Lung (tissue), 17 donors: ENCODE measurements at places on chromosomes 5 and 9. TPM values are rescaled to one million over a fixed set of nuclear protein-coding genes. Genes with fewer than 3 reads are reported as not detected.

DNA sequence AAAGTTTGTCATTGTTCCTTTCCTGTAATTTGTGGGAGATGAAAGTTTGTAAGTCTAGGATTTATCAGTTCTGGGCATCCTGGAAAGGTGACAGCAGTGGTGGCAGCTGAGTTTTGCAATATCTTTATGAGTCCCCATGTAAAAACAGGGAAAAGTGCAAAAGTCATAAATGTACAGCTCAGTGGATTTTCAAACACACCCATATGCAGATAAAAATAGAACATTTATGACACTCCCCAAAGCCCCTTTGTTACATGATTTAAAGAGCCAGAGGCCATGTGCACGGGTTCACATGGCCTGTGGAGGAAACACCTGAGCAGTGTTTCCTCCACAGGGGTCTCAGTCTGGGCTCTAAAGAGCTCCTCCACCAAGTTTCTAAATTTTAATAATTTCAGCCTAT, 6.3 kb downstream of the TMEM38B start:
- DNase-seq, result no peak

DNA sequence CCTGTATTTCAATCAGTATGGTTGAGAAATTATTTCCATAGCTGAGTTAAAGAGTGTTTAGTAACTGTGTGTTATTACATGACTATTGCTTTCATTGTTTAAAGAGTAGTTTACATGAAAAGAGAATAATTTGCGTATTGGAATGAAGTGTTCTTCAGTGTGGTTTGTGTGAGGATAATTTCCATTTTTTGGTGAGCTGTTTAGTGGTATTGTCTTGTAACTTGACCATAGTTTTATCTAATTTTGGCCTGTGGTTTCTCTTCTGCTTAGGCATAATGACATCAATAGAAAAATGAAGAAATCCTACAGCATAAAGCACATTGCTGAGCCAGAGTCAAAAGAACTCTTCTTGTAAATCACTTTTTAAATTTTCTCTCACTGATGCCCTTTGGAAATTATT, 151.2 kb downstream of the SNCAIP start:
- no peak for DNase-seq

The CDKN2A gene
- 1.2 TPM for polyA plus RNA-seq

GRCh38 chr5:14235872-14236271, 92.7 kb downstream of the TRIO start:
- no peak for DNase-seq

DNA sequence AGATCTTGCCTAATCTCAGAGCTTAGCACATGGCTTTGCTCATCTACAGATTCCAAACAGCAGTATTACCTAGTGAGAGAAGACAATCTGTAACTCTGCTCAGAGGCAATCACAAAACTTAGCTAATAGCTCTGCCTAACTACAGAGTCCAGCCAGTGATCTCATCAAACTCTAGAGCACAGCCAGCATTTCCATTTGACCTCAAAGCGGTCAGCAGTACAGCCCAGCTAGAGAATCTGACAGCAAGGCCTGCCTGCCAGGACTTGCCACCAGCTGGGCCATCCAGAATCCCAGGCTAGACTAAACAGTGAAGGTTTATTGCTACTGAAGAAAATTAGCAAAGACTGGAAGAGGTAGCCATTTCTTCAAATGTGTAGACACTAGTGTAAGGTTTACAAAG, 217.9 kb upstream of the VLDLR start:
- no peak for DNase-seq

DNA sequence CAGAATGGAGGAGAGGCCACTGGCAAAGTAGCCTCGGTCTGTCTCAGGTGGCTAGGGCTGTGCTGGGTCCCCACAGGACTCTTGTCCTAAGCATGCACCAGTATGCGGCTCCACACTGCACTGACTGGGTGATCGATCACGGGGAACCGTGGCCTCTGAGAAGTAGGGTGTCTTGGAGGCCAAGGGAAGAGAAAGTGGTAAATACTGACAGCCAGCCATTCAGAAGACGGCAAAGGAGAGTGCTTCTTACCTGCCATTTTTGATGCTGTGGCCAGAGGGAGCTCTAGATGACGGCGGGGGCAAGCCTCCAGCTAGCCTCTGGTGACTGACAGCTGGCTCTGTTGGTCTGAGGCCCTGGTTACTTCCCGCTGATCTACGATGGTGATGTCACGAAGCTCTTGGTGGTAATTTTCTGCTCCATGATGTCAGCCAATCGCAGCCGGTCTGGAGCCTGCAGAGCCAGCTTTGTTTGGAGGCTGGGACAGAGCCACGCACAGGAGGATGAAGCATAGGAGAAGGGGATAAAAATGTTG, 40.4 kb upstream of the GADD45G start:
- DNase-seq, result no peak

GRCh38 chr5:127757576-127757975, 54.4 kb downstream of the CCDC192 start:
- peak; percentile 60 for DNase-seq

- DNase-seq, result no peak
Observed at GRCh38 chr9:135795391-135795790, 93.4 kb downstream of the KCNT1 start.

DNA sequence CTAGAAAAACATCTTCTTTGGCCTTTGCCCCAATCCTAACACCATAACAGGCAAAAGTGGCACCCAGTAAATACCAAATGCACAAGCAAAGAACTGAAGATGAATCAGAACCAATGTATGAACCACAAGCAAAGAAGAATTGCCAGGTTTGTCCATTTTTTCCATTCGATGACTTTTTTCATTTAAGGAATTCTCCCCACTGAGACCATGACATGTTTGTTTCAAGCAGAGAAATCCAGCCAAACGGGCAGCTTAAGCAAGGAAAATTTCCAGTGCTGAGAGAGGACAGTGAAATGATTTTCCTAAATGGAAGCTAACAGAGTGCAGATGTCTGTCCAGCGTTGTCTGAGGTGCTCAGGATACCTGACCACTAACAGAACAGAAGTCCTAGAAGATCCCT, 203.7 kb downstream of the ADAMTS12 start:
- no peak for DNase-seq

DNA sequence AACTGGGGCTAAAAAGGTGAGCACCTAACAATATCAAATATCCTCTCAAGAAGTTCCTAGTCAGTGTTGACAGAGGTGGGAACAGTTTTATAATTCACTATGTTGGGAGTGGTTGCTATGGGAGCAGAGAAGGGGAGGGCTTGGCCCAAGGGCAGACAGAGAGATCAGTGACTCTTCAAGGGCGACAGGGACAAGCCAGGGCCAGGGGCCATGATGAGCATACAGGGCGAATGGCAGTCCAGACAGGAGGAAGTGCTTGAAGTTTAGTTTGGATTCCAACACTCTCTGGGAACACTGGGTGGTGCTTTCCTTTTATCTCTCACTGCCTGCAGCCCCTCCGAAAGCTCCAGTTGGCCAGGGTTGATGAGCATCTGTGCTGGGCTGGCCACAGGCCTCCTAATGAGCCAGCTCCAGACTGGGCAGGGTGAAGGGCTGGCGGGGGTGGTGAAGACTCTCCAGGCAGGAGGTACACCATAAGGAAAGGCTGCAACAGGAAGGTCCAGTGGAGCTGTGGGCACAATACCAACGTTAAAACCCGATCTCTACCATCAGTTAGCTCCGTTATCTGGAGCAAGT, 111.3 kb downstream of the TMEM174 start:
- no peak for DNase-seq

DNA sequence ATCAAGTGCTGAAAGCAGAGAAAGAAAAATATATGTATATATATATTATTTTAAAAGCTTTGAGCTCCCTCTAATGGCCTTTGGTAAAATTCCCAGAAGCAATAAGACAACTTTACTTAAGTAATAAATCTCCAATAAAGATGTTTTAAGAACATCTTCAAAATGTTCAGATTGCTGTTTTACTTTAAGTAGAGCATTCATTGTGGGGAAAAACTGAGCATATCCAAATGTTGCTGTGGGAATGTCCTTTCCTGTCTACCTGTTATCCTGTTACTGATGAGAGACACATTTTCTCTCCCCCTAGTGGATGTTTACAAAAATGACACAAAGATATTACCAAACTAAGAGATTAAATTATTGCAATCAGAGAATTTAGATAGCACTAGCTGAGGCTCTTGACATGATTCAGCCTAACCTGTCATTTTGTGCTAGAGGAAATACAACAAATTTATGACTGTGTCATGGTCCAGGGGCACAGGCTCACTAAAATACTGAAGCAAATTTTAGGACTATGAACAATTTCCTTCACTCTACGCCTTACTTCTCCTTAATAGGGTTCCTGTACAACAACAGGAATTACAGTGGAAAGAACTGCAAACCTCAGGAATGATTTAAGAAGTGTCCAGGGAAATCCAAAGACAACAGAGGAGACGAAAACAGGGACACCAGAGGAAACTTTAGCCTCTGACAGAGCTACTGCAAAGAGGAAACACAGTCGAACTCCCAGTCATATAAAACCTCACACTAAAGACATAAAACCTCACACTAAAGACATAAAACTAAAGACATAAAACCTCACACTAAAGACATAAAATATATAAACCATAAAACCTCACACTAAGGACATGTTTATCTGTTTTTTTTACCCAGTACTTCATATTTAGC, 24.3 kb upstream of the PRRC1 start:
- DNase-seq, result peak; percentile 81

DNA sequence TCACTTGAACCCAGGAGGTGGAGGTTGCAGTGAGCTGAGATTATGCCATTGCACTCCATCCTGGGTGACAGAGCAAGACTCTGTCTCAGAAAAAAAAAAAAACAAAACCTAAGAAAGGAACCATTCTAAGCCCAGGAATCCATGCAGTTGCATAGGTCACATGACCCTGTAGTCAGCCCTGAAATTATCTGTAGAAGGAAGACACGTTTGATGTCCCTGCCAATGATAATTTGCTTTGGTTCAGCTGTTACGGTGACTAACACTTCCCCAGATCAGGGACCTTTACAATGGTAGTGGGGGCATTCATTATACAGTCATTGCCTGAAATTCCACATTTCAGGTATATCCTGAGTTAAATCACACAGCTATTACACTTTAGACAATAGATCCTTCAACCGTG, 50.5 kb downstream of the PRKACG start:
- DNase-seq, result no peak

The CCNO gene
- polyA plus RNA-seq, result 5.3 TPM

The TLE4 gene
- 6.1 TPM for polyA plus RNA-seq

The ORM2 gene
- polyA plus RNA-seq, result 215 TPM

- no peak for DNase-seq
Observed at GRCh38 chr5:167447466-167448375, 843.7 kb upstream of the WWC1 start.

GRCh38 chr9:92965061-92965758, 17.9 kb downstream of the FGD3 start:
- no peak for DNase-seq

The RGMB gene
- polyA plus RNA-seq, result 9.0 TPM

DNA sequence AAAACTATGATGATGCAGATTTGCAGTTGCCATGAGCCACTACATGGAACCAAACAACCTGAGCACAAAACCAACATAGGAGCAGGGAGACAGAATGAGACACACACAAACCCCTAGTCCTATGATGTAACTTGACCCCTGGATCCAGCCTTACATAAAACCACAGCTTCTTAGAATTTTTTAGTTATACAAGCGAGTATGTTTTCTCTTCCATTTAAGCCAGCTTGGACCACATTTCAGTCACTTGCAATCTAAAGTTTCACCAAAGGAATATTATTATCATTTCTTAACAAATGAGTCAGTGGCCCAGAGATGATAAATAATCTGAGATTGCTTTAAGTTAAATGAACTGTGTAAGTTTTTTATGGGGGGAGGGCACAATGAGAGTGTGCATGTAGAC, 6.8 kb downstream of the SPOCK1 start:
- no peak for DNase-seq

GRCh38 chr9:76667521-76667957, 96.7 kb upstream of the PCA3 start:
- DNase-seq, result peak; percentile 42

DNA sequence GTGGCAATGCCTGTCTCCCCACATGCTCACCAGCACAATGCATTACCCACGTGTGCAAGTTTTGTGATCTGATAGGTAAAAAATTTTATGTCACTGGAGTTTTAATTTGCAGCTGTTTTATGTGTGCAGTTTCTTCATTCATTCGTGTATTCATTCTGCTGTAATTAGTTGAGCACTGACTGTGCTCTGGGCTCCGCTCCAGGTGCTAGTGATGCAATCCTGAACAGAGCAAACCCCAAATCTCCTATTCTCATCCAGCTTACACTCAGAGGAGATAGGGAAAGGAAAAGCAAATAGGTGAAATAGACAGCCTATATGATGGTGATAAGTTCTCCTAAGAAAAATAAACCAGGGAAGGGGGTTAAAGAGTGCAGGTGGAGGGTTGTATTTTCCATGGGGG, 148.4 kb downstream of the TENT4A start:
- DNase-seq, result no peak

The PCDHGB5 gene
- polyA plus RNA-seq, result 1.2 TPM

GRCh38 chr5:140051950-140052349, 8.9 kb upstream of the NRG2 start:
- no peak for DNase-seq

- no peak for DNase-seq
Observed at GRCh38 chr9:110187126-110187525, 20.8 kb downstream of the C9orf152 start.

DNA sequence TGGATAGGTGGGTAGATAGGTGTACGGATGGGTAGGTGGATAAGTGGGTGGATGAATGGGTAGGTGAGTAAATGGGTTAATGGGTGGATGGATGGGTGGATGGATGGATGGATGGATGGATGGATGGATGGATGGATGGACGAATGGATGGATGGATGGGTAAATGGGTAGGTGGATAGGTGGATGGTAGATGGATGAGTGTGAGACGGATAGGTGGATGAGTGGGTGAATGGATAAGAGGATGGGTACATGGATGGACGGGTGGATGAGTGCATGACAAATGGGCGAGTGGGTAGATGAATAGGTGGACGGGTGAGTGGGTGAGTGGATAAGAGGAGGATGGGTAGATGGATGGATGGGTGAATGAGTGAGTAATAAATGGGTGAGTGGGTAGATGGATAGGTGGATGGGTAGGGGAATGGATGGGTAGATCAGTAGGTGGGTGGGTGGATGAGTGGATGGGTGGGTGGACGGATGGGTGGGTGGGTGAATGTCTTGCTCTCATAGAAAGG, 179.2 kb downstream of the FGF18 start:
- no peak for DNase-seq

GRCh38 chr5:168939156-168939800, 360.1 kb upstream of the PANK3 start:
- no peak for DNase-seq

The DAB2IP gene
- 25.2 TPM for polyA plus RNA-seq

- no peak for DNase-seq
Observed at GRCh38 chr9:5947912-5948311, 57.2 kb downstream of the MLANA start.
